ENCODE measurements at places on chromosomes 16 and 17.
A peak's percentile ranks its signal among the peaks of the same experiment; 100 is the strongest.

DNA sequence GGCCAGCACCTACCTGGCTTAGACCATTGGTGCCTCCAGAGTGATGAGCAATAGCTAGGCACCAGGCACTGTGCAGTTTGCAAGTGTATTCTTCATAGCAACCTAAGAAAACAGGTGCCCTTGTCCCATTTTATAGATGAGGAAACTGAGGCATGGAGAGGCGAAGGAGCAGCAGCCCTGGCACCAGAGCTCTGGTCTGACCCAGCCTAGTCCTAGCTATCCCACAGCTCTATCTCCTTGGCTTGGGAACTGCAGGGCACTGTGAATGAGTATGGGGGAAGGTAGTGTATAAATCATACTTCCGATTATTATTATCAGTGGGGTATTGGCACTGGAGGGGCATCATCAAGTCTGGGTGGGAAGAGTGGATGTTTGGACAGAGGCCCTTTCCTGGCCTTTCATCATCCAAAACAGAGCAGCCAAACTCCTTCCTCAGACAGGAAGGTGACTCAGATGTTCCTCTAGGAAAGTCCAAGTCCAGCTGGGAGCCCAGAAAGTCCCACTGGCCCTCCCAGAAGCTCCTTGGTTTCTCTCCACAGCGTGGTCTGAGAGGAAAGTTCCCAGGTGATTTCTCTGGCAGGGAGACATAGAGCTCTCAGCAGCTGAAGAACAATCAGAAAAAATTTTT lies 32.0 kb upstream of the PLLP start:
- peak; percentile 76 for DNase-seq

DNA sequence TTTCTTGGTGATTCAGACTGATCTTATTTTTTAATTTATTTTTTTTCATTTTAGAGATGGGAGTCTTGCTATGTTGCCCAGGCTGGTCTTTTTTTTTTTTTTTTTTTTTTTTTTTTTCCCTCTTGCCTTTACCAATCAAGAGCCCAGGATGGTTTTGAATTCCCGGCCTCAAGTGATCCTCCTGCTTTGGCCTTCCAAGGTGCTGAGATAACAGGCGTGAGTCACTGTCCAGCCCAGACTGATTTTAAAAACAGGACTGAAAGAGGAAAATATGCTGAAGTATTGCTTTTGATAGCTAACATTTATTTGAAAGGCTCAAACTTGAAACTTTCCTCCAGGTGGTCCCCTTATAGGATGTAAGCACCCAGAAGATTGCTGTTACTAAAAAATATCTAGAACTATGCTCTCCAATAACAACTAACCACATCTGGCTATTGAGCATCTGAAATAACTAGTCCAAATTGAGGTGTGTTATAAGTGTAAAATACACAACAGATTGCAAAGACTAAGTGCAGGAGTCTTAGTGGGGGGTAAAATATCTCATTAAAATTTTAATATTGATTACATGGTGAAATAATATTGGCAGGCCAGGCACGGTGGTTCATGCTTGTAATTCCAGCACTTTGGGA lies 15.8 kb upstream of the BRIP1 start:
- DNase-seq: no peak

DNA sequence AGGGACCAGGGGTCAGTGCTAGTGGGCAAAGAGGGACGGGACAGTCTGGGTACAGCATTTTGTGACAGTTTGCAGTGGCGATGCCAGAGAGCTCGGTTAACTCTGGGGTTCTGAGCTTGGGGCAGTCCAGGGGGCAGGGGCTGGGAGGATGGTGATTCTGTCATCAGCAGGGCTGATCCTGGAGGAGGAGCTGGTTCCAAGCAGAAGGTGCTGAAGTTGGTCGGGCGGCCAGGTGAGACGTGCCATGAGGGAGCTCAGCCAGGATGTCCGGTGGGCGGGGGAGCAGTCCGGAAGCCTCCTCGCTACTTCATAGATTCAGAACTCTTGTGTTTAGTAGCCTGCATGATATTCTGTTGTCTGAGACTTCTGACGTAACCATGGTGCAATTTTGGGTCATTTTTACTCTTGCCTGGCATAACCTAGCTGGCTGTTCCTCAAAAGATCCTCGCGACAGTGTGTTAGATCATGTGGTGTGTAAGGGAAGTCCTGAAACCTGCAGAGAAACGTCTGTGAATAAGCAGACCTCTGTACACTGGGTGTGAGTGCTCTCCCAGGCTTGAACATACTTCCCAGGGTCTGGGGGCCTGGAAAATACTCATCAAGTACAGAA lies 122.0 kb downstream of the CLEC16A start:
- no peak for DNase-seq

DNA sequence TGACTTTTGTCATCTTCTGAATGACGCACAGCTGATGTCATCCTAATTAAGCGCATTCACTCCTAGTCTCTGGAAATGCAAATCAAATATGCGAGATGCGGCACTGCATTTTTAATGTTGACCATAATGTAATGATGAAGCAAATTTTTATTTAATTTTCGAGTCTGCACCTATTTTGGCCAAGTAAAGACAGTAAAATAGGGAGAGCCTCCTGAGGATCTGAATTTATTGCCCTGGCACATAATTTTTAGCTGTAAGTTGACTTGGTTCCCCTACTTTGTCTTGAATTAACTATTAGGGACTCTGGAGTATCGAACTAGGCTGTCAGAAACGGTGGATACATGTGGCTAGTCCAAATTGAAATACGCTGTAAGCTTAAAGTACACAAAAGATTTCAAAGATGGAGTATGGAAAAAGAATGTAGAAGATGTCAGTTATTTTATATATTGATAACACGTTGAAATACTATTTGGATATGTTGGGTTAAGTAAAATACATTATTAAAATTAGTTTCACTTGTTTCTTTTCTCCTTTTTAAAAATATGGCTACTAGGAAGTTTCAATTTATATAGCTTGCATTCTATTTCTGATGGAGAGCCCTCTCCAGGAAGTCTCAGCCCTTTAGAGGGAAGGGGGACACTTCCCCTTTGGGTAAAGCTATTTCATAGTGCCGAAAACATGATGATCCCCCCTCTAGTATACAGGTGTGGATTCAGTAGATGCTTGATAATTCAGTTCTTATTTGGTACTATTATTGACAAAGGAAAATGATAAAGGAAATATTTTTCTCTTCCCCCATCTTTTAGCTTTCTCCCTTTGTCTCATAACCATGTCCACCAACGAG lies 991 bp downstream of the KPNA2 start:
- DNase-seq: peak; percentile 18

GRCh38 chr16:69049146-69049545 lies 56.3 kb upstream of the HAS3 start:
- peak; percentile 83 for DNase-seq

GRCh38 chr17:62750631-62751051 lies 57.5 kb downstream of the MARCHF10 start:
- peak; percentile 13 for DNase-seq

DNA sequence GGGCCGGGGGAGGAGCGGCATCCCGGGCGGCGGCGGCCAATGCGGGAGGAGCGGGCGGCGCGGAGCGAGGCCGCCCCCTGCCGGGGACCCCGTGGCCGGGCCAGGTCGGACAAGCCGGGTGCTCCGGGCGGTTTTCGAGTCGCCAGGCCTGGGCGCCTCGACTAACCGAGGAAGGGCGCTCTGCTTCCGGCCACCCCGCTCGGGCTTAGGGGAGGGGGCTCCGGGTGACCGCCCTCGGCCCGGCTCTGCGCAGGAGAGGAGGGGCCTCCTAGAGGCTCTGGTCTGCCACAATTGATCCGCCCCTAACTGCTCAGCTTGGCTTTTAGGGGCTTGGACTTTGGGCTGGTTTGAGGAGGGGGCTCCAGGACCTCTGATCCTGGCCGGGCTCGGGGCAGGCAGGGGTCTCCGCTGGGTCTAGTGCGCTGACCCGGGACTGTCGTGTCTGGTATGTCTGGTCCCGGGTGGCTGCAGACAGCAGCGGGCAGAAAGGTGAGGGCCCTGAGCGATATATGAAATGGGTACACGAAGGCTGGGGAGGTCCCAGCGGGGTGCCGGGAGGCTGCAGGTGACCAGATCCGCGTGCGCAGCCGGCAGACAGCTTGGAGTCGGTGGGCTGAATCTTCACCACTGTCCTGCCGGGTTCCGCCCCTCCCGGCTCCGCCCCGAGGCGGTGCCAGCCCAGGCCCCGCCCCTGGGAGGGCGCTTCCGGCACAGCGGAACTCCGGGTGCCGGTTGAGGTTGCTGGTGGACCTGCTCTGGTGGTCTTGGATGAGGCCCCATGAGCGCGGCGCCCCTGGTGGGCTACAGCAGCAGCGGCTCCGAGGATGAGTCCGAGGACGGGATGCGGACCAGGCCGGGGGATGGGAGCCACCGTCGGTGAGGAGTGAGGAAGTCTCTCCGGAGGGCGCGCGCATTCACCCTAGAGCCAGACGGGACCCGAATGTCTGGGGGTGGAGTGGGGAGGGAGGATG lies at the start of gene USB1:
USB1 (plus strand) TSS at position 702 of the 971 bp plus-strand sequence; CDS start at position 779, 77 bp downstream.
- peak; percentile 92 for DNase-seq

- DNase-seq: no peak
Measured at GRCh38 chr16:55364811-55365210, 40.8 kb downstream of the IRX6 start.

GRCh38 chr16:19282101-19282500 lies 3.4 kb upstream of the CLEC19A start:
- DNase-seq: no peak

GRCh38 chr17:13302983-13303382 lies 285.2 kb upstream of the ELAC2 start:
- no peak for DNase-seq

DNA sequence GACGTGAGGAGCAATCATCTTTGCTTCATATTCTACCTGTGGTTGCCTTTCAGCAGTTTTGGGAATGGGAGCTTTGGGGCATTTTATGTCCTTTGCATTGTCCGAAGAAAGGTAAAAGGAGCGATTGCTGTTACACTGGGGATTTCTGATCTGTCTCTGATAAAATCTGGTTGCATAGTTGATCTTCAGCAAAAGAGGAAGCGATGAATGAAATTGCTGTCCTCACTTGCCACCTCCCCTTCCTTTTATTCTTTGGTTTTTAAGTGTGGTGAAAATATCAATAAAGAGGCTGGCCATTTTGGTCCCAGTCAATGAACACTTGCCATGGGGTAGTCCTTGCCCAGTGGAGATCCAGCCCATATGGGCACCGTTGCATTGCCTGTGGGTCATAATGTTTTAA lies 236.8 kb downstream of the MSI2 start:
- no peak for DNase-seq

All from choroid plexus epithelial cell (primary cell).